ENCODE measurements at places on chromosomes 5 and 9.

DNA sequence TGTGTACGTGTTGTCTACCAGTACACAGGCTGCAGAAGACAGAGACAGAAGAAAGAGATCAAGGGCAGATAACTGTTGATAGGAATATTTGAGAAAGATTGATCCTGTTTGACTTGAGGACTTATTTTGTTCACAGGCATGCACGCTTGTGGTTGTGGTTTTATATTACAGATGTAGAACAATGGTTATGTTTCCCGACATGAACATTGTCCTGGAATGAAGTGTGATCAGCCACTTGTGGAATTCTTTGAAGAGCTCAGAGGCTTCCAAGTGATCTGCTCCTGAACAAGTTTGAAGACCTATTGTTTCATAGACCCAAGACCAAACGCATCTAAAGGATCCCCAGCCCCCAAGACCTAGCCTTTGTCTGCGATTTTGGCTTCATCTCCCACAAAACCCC is 13.7 kb downstream of the TEX53 start:
- H3K27ac ChIP-seq: no peak overlapping the region
- no peaks in the 10 kb centered on the region for H3K27me3 ChIP-seq
- H3K36me3 ChIP-seq: no peaks in the 10 kb centered on the region
- no peak for DNase-seq
- no peak overlapping the region for H3K4me3 ChIP-seq
- no peaks in the 10 kb centered on the region for H3K4me1 ChIP-seq

DNA sequence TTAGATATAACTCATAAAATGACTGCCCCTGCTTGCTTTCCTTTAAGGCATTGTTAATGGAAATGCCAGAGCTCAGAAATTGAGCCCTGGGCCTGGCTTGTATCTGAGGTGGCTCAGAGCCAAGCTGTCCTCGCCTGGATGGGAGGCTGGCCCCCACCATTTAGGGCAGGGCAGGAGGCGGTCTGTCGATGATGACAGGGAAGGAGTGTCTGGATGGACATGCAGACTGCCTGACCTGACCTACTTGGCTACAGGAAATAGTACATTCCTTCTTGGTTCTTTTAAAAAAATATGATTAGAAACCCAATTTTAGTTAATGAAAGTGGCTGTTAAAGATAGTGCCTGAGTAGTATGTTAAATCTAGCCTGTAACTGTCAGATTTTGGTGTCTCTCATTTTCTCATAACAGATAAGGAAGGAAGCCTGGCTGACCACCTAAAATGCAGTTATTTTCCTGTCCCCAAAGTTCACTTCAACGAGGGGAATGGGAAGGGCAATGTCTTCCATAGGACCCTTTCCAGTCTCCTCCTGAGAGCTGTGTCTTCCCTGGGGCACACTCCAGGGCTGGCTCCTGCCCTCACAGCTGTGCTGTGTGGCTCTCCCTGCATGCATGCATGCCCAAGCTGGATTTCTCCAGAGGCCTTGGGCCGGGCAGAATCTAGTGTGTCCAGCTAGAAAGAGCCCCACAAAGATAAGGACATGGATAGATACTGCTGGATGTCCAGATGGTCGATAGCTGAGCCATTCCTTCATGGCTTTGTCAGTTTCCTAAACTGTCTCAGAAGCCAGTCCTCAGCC is 42.3 kb downstream of the MACROH2A1 start:
- no peak for DNase-seq
- H3K27me3 ChIP-seq: no peaks in the 10 kb centered on the region
- peaks cover 5% of the 10 kb centered on the region for H3K36me3 ChIP-seq
- no peaks in the 10 kb centered on the region for H3K4me1 ChIP-seq
- no peak overlapping the region for H3K27ac ChIP-seq

DNA sequence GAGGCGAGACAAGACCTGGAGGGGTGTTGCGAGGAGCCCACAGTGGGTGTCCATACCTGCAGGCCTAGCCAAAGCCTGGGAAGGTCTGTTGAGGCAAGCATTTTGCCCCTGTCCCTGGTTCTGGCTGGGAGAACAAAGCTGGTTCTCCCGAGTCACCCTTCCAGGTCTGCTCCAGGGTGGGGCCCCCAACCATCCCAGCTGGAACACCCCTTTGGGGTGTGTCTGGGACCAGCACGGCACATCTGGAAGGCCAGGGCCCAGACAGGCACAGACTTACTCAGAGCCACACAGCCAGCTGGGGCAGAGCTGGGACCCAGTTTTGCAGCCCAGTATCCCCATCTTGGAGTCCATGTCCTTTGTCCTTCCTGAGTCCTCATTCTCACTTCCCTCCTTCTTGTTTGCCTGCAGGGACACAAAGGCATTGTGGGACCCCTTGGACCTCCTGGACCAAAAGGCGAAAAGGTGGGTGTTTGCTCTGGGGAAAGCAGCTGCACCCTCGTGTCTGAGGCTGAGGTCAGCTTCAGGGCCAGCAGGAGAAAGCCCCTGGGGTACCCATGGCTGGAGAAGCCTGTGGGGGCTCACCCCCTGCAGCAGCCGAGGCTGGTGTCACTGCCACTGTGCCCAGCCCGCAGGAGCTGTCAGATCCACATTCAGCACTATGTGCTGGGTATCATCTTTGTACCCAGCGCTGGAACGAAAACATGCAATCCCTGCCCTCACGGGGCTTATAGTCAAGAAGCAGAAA is 38.4 kb upstream of the ORM1 start:
- H3K36me3 ChIP-seq: no peaks in the 10 kb centered on the region
- H3K27me3 ChIP-seq: no peaks in the 10 kb centered on the region
- peaks cover 6% of the 10 kb centered on the region for H3K4me1 ChIP-seq
- H3K27ac ChIP-seq: no peak overlapping the region

GRCh38 chr9:18496256-18497000 is 22.5 kb downstream of the ADAMTSL1 start:
- no peaks in the 10 kb centered on the region for H3K27me3 ChIP-seq
- no peak for DNase-seq
- H3K4me1 ChIP-seq: no peaks in the 10 kb centered on the region
- H3K36me3 ChIP-seq: no peaks in the 10 kb centered on the region

DNA sequence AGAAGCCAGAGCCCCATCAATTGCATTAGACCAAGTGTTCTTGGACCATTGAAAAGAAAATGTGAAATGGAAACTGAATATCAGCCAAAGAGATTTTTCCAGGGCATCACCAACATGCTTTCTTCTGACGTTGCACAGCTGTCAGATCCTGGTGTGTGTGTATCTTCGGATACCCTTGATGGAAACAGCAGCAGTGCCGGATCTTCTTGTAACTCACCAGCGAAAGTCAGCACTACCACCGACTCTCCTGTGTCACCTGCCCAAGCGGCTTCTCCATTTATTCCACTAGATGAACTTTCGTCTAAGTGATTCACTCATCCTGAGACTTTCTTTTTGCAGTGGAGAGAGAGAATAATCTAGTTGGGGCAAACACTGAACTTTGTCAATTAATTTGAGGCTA is 75.7 kb downstream of the PIP5K1B start:
- no peak for DNase-seq
- peak overlapping the region; percentile 59 for H3K4me3 ChIP-seq
- no peaks in the 10 kb centered on the region for H3K36me3 ChIP-seq
- no peaks in the 10 kb centered on the region for H3K27me3 ChIP-seq

GRCh38 chr5:170168002-170168401 is 62.3 kb downstream of the FOXI1 start:
- H3K4me1 ChIP-seq: no peaks in the 10 kb centered on the region
- H3K36me3 ChIP-seq: no peaks in the 10 kb centered on the region
- H3K4me3 ChIP-seq: no peak overlapping the region
- H3K27ac ChIP-seq: no peak overlapping the region
- H3K27me3 ChIP-seq: no peaks in the 10 kb centered on the region

Measured in iPS DF 6.9 (cell line).